ENCODE measurements at places on chromosomes 7 and 10. TPM values are rescaled to one million over a fixed set of nuclear protein-coding genes. Genes with fewer than 3 reads are reported as not detected.

DNA sequence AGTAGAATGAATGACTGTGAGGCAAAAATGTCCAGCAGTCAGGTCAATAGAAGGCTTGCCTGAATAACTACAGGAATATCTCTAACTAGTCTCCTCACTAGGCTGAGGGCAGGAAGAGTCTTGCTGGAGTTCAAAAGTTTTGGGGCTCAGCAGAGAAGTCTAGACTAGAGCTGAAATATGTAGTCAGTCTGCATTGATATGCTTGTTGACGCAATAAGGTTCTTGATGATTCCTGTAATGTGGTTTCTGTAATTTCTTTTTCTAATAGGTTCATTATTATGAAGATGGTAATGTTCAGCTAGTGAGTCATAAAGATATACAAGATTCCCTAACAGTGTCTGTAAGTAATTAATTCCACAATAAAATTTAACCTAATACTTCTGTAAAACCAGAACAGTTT lies 41.5 kb upstream of the ST7 start:
- DNase-seq: no peak

DNA sequence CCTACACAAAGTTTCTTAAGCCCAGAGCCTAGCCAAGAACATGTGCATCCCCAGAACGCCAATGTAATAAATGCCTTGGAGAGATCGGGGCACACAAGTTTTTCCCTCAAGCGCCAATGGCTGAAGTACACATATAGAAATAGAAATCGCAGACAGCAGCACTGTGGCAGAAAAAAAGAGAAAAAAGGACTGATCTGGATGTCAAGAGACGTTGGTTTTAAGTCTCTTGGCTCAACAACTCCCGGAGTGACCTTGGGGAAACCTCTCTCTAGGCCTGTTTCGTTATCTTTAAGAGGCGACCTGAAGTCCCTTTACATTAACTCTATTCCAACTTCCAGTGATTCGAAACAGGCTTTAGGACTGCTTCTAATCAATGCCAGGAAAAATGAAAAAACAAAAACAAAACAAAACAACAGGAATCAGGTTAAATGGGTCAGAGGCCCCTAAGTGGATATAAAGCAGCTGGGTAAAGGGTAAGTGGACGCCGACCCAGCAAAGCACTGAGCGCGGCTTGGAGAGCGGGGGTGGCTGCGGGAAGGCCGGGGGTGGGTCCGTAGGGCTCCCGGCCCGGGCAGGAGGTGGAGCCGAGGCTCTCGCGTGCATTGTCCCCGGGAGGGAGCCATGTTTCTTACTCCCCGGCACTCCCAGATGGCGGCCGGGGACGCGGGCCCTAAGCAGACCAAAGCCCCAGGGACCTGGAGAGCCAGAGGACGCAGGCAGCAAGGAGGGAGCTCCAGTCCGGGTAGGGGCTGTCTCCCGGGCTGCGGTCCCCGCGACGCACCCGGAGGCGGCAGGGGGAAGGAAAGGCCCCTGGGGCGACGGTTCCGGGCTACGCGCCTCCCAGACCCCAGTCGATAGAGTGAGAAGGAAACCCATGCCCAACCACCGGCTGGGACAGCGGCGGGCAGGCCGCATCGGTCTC lies 757 bp downstream of the EIF3A start:
- peak; percentile 71 for DNase-seq

DNA sequence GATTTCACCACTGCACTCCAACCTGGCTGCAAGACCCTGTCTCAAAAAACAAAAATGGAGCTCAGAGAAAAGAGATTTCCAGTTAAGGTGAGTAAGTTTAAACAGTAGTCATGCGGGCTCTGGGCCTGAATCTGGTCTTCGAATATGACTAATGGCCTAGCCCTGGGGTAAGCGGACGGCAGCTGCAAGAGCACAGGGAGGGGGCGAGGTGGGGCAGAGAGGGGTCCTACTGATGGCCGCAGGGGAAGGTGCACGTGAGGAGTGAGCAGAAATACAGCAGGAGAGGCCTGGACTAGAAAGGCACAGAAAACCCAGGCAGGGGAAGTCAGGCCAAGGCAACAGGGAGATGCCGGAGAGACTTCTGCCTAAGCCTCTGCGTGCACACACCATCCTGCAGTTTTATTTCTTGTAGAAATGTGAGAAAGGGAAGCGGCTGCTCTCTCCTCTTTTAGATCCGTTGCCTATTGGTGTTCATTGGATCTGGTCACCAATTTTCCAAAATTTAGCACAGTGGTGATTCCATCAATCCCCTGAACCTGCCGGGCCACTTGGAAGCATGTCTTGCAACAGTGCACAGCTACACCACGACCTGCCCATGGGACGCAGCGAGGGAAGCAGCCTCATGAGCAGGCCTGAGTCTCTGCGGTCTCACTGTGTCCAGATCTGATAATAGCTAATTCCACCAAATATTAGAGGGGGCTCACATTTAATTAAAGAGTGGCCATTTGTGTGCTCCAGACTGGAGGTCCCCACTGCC lies 139.0 kb downstream of the PAXIP1 start:
- DNase-seq: no peak

DNA sequence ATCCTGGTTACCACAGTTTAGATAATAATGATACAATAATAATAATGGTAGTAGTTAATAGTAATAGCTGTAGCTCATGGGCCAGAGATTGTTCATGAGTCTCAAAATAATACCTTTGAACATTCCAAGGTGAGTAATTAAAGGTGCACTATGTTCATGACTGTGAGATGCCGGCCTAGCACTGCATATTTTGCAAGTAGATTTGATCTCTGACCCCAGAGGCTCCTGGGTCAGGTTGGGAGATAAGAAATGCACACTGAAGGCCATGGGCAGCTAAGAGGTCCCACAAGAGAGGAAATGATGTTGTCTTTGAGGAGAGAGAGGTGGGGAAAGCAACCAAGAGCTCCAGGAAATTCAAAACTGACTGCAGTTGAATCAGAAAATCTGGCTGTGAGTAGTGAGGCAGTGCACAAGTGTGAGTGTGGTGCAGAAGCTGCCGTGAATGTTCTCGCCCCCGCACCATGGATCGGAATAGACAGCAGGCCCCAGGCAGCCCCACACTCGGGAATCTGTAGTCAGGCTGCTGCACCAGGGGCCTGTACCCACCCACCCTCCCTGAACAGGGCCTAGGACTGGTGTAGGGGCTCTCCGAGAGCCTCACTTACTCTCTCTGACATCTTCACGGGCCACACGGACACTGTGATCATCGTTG lies 11.9 kb downstream of the CPXM2 start:
- no peak for DNase-seq

DNA sequence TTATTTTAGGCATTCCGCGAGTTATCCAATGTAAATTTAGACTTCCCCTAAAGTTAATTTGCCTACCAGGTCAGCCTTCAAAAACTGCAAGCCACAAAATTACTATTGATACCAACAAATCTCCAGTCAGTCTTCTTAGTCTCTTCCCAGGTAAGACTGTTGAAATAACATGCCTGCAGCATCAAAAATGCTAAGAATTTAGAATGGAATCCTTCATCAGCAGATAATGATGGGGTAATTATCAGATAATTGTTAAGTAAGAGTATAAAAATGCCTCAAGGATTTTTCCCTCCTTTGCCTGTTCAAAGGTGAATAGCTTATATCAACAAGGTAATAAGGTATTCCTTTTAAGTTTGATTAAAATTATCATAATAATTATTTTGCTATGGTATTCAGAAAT lies 228.5 kb downstream of the BBS9 start:
- DNase-seq: no peak

GRCh38 chr7:98314469-98314868 lies 33.0 kb downstream of the BRI3 start:
- DNase-seq: no peak

- DNase-seq: no peak
Observed at GRCh38 chr10:8336629-8337331, 282.3 kb downstream of the GATA3 start.

DNA sequence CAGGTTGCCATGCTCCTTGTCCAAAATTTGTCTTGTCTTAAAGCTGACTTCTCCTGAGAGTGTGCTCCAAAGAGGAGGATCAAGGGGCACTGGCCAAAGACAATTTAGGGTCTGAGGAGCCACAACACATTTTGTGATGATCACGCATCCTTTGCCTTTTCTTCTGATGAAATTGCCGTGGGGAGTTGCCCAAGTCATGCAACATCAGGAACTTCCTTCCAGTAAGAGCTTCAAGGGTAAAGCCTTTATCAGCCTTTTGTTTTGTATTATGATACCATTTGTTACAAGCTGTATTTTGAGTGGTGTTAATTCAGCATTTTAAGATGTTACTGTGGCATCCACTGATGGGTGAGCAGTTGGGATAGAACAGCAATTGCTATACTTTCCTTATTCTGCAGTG lies 131.2 kb upstream of the MKI67 start:
- no peak for DNase-seq

GRCh38 chr10:104931612-104932134 lies 290.6 kb downstream of the SORCS3 start:
- DNase-seq: no peak

DNA sequence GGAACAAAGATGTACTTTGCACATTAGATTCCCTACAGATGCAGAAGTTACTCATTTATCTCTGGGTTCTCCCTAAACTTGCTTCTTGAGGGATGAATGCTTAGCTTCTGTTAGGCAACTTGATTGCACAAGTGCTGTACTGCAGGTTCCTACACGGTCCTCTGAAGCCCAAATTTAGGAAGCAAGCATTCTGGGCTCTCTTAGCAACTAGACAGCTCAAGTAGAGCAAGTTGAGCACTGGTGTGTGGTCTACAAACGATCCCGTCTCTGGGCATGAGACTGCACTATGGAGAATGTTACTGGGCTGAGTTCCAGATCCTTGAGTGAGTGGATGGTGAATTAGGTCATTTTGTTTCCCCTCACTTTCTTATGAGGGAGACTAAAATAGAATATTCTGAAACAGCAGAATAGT lies 14.3 kb downstream of the SEMA3D start:
- no peak for DNase-seq

GRCh38 chr10:47254611-47255010 lies 45.4 kb upstream of the GDF10 start:
- DNase-seq: no peak

DNA sequence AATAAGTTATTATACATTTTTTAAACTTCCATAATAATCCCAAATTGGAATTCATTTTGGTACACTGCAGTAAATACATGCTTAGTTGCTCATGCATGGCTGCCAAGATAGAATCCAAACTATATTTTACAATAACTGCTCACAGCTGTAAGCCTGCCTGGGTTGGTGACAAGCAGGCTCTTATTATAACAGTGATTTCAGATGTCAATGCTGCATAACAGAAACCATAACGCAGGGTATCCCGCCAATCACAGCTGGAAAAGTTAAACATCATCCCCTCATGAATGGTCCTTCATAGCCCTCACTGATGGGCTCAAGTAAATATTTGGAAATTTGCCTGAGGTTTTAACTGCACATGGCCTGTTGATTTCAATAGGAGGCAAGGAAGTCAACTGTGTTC lies 149.8 kb downstream of the AMPH start:
- no peak for DNase-seq

DNA sequence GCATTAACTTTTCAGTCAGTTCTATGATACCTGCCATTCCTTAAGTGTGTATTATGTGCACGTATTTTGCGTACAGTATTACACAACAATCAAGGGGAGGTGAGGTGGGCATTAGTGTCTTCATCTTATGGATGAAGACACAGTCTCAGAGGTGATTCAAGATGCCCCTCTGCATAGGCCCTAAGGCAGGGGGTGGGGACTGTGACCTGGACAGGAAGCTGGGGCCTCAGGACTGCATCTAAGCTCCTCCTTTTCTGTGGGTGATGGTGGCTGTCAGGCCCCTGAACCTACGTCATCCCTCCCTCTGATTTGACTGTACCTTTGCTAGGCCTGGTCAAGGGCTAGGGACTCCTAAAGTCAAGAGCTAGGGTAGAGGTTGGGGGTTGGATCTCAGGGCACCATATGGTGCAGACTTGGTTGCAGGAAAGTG lies 38.9 kb downstream of the HK1 start:
- DNase-seq: no peak

GRCh38 chr7:54992871-54993475 lies 25.8 kb upstream of the EGFR start:
- no peak for DNase-seq

GRCh38 chr10:58027426-58027825 lies 240.3 kb downstream of the IPMK start:
- no peak for DNase-seq

DNA sequence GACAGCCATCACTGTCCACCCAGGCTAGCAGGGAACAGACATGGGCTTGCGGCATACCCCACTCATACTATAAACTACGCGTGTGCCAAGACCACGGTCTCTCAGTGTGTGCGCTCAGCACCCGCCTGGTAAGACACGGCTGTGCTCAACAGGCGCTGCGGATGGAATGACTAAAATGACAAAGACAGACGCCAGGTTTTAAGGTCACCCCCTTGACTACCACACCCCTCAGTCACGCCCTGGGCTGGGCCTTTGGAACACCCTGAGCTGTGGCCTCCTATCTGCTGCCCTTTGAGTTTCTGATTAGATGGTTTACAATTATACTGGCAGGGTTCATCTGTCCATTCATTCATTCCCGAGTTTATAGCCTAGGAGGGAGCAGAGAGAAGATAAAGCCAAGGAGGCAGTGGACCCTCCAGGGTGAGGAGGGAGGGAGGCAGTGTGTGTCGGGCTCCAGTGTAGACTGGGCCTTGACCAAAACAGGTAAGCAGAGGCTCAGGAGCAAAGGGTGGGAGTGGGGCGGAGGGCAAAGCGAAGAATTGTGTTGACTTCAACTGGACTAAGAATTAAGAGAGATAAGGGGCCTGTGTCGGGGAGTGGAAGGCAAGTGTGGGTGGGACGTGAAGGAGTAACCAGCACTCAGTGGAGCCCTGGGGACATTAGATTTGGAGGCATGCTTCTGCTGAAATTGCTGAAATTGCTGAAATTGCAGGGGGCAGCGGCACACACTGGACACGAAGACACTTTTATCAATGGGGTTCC lies 35.0 kb downstream of the TNS3 start:
- DNase-seq: no peak

DNA sequence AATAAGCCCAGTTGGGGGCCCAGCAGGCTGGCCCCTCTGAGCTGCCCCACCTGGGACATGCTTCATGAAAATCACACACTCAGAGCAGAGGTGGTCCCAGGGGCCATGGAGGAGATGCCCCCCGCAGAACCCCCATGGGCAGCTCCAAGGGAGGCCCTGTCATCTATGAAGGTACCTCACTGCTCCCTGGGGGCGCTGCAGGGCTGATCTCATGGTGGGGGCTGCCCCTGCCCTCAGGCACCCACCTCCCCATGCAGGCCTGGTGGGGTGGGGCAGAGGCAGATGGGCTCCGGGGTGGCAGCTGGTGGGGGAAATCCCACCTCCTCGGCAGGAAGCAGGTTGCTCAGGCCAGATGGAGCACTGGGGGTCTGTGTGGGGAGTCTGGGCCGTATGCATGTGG lies 60.5 kb downstream of the YKT6 start:
- no peak for DNase-seq

Gene CTAGE6
- 0.60 TPM for total RNA-seq

Gene PDE6C
- not detected for total RNA-seq

Gene DYDC2
- 0.35 TPM for total RNA-seq

Gene OR2A12
- total RNA-seq: not detected

Gene PLCE1
- total RNA-seq: 3.5 TPM

Gene AKR1C4
- total RNA-seq: 9.1 TPM

Gene HOXA13
- 0.06 TPM for total RNA-seq

Gene ANKRD30A
- not detected for total RNA-seq

Gene PLAU
- total RNA-seq: 15.5 TPM

Gene ASZ1
- total RNA-seq: not detected

Measured in mucosa of gallbladder (tissue), 1 donor.